Fibroblast of skin of right biceps (primary cell): ENCODE measurements at places on chromosomes 13 and 19.

DNA sequence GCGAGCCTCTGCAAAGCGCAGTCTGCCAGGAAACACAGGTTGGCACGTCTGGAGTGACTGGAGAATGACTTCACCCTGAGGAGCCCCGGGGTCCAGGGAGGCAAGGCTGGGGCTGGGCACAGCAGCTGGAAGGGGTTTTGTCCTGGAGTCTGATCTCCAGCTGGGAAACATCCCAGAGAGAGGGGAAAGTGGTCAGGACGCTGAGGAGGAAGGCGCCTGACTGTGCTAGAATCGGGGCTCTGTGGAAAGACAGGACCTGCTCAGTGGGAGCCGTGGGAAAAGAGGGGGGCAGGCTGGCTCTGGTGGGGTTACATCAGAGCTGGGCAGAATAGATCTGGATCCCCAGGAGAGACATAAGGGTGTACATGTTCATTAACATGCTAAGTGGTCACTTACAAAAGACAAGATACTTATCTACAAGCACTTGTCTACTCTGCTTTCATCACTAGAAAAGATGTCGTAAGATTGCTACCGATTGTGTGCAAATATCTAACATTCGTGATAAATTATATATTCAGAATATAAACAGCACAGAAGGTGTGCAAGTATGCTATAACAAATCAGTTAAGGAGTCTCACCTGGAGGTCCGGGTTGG, 106.6 kb downstream of the COL4A1 start:
- no peak for DNase-seq

- peak; percentile 55 for DNase-seq
Observed at GRCh38 chr19:31232180-31232579, 117.1 kb downstream of the TSHZ3 start.

- DNase-seq = peak; percentile 97
Observed at GRCh38 chr13:51590971-51591627, 6.8 kb downstream of the WDFY2 start.

DNA sequence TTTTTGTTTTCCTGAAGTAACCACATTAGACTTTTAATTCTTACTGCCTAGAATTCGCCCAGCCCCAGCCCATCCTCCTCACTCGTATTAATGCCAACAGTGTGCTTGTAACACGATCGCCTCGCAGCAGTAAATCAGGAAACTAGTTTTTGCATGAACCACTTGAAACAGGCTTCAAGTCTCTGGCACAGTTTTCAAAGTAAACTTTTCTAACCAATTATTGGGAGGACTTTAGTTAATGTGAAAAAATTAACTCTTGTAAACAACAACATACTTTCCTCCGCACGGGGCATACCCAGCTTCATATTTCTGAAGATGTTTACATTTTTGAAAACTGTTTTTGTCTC, 39.2 kb downstream of the TNFRSF19 start:
- peak; percentile 66 for DNase-seq

GRCh38 chr13:46088821-46089562, 15.8 kb downstream of the CPB2 start:
- DNase-seq = no peak

GRCh38 chr13:98429081-98429480, 147.8 kb downstream of the STK24 start:
- no peak for DNase-seq

GRCh38 chr19:10109528-10109927, 2.0 kb upstream of the P2RY11 start:
- no peak for DNase-seq

DNA sequence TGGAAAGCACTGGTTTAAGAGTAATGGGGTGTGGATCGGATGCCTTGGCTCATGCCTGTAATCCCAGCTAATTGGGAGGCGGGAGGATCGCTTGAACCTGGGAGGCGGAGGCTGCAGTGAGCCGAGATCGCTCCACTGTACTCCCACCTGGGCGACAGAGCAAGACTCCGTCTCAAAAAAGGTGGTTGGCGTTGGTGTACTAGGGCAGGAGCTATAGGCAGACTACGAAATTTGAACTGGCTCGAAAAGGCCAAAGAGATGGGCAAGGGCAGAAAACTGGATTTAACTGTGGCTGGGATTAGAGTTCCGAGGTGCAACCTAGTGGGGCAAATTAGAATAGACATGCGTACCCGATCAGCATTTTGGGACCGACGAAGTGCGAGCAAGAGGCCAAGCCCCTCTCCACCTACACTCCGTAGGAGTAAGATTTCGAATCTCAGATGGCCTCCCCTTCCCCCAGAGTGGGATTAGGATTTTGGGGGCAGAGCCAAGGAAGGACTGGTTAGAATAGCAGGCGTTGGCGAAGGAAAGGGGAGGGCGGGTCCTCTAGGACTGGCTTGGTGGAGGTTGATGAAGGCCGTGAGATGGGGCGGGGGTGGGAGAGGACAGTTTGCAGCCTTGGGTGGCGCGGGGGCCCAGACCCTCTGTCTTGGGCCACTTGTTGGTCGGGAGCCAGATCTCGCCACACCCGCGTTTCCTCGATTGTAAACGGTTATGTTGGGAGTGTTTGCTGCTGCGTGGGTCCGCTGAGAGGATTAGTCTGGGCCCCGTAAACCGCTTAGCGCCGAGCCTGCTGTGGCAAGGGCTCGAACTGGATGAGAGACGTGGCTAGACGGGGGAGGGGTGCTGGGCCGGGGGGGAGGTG, 2.0 kb upstream of the INAFM1 start:
- DNase-seq = no peak

DNA sequence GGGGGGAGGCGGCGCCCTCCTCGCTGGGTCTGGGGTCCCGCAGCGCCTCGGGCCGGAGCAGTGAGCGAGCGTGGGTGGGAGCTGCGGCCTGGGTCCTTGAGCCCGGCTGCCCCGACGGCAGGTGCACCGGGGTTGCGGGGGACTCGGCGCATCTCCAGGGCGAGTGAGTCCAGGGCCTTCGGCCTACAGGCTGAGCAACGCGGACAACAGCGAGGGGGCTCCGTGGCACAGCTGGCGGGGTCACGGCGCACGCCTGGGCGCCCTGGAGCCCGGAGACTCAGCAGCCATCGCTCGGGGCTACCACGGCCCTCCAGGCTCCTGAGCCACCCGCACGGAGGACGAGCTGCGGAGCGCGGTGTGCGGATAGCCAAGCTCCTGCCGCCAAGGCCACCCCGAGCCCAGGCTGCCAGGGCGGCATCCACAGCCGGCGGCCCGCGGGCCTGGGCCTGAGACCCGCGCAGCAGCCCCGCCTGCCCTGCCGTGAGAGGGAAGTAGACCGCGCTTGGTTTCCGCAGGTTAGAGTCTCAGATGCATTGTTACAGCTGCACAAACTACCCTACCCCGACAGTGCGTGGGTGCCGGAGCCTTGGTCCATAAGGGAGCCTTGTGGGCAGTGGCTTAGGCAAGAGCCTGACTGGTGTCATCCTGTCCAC, 253.9 kb upstream of the SGCG start:
- DNase-seq = no peak

DNA sequence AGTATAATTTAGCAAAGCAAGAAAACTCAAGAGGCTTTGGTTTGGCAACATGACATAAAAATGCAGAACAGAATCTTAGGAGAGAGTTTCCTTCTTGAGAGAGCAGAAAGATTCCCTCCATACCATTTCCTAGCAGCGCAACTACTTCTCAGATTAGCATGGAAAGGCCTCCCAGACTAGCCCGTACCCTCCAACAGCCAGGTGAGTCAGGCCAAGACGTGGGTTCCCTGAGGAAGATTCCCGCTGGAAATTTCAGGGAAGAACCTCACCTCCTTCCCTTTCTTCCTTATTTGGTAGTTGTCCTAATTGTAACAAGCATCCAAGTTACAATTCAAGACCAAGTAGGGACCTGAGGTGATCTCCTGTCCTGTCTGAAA, 12.3 kb downstream of the COL4A2 start:
- DNase-seq = no peak

- DNase-seq = peak; percentile 93
Observed at GRCh38 chr19:29662604-29663404, 2.5 kb upstream of the PLEKHF1 start.

GRCh38 chr13:23623394-23623793, 53.2 kb downstream of the TNFRSF19 start:
- DNase-seq = no peak

DNA sequence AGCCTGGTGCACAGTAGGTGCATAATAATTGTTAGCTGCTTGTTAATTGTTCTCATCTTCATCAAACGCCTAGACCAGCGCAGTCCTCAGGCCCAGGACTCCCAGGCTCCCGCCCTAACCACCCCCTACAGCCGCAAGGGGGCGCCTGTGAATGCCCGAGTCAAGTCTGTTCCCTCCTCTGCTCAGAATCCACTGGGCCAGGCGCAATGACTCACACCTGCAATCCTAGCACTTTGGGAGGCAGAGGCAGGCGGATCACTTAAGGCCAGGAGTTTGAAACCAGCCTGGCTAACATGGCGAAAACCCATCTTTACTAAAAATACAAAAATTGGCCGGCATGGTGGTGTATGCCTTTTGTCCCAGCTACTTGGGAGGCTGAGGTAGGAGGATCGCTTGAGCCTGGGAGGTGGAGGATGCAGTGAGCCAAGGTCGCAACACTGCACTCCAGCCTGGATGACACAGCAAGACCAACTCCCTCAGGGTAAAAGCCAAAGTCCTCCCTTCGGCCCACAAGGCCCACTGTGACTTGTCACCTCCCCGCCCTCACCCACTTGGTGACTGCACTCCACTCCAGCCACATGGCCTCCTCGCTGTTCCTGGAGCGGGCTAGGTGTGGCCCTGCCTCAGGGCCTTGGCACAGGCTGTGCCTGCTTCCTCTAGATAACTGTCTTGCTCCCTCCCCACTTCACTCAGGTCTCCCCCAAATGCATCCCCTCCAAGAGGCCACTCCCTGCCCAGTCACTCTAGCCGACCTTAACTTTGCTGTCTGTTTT, 9.1 kb downstream of the ZNF653 start:
- DNase-seq = peak; percentile 88

DNA sequence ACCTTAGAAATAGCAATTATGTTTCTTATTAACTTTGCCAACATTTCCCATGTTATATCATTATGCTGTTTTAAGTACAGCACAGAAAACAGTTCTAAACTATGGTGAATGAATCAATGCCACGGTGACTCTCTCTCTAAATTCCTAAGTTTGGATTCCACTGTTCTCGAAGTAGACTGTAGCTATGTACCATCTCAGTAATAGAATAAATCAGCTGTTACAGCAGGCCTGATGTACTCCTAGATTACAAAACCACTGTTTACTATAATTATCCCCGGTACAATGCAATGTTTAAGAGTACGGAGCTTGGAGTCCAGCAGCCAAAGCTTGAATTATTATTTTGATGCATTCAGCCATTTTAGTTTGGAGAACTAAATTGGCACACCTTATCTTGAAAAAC, 476.3 kb upstream of the SLITRK1 start:
- no peak for DNase-seq

DNA sequence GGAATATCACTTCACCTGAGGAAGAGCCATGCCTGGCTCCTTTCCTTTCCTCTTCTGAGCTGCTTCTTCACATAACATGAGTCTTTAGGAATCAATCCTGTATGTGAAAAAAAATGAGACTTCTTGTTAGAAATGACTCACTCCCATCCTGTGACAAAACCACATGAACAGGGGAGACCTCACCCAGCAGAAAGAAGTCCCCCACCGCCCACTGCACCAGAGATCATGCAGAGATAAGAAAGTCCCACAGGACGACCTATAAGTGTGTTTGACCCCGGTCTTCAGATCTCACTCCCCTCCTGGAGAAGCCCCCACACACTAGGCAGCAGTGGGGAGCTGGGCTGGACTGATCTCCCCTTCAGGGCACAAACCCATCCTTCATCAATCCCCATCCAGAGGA, 7.8 kb downstream of the ZNF600 start:
- no peak for DNase-seq

- DNase-seq = no peak
Observed at GRCh38 chr19:43372462-43372861, 19.0 kb downstream of the CD177 start.

GRCh38 chr13:100541897-100542825, 46.4 kb downstream of the GGACT start:
- DNase-seq = no peak

GRCh38 chr13:57056601-57057180, 84.0 kb upstream of the PRR20A start:
- DNase-seq = no peak

GRCh38 chr13:100694722-100695508, 20.3 kb upstream of the TMTC4 start:
- peak; percentile 54 for DNase-seq

DNA sequence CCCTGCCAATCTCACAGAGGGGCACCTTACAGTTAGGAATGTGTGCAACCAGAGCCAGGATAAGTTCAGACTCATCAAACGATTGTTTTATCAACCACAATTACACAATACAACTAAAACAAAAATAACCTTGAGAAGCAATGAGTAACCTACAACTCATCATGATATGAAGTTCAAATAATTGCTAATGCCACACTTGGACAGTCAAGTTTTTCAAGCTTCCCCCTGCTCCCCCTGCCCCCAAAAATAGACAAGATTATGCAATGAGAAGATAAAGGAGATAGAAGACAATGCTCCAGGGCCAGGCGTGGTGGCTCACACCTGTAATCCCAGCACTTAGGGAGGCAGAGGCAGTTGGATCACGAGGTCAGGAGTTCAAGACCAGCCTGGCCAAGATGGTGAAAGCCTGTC, 13.6 kb upstream of the KPNA3 start:
- no peak for DNase-seq

GRCh38 chr13:74040200-74040599, 94.0 kb downstream of the KLF12 start:
- DNase-seq = peak; percentile 38

GRCh38 chr13:98490195-98490836, 86.6 kb downstream of the STK24 start:
- no peak for DNase-seq

- DNase-seq = no peak
Observed at GRCh38 chr13:113002206-113002912, 33.3 kb downstream of the MCF2L start.

GRCh38 chr19:42568006-42568405, 26.7 kb downstream of the CEACAM8 start:
- no peak for DNase-seq

GRCh38 chr19:48480558-48481500, 11.7 kb downstream of the CYTH2 start:
- DNase-seq = peak; percentile 49

- DNase-seq = no peak
Observed at GRCh38 chr19:50981587-50982146, 2.0 kb downstream of the KLK7 start.

- DNase-seq = peak; percentile 31
Observed at GRCh38 chr19:16002406-16003384, 53.9 kb downstream of the OR10H4 start.
